ENCODE measurements at places on chromosomes 3 and 15.
A peak's percentile ranks its signal among the peaks of the same experiment; 100 is the strongest.

DNA sequence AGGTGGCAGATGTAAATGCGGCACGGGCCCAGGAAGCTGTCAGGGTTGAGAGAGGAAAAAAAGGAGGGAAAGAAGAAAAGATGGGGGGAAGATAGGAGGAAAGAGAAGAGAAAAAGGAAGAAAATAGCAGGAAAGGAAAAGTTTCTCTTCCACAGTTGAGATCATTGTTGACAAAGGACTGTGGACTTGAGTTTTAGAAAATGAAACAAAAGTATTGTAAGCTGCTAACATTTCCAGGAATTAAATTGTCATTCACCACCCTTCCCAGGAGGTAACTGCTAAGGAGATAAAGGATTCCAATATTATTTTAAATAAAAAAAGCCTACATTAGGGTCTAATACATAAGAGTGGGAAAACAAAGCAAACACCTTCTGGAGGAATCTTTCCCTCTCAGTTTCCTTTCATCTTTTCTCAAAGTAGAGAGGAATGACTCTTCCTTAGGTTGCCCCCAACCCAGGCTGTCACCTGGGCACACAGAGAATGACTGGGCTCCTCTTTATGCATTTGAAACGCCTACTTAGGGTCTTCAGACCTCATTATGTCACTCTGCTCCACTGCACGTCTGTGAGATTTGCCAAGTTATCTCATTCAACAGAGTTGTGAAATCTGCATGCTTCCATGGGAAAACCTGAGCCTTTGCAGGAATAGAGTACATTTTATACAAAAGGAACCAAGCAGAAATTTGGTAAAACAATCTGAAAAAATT is 194.0 kb downstream of the TNIK start:
- DNase-seq, result peak; percentile 4

DNA sequence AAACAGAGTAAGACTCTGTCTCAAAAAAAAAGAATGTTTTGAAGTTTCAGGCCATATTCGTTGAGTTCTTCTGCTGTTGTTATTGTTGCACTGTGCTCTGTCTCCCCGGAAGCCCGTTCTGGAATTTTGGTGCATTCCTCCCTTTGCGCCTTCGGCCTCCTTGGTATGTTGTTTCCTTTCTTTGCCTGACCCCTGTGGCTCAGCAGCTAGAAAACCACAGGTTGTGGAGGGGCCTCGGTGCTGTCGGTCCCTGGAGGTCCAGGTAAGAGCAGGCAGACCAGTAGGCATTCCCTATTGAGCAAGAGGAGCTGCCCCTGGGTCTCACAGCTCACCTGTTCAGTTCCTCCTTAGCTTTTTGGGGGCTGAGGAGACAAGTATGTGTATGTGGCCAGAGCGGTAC is 51.0 kb upstream of the DLG1 start:
- no peak for DNase-seq

- DNase-seq, result no peak
These were observed 18.4 kb downstream of the FLNB start for GRCh38 chr3:58026598-58026997.

DNA sequence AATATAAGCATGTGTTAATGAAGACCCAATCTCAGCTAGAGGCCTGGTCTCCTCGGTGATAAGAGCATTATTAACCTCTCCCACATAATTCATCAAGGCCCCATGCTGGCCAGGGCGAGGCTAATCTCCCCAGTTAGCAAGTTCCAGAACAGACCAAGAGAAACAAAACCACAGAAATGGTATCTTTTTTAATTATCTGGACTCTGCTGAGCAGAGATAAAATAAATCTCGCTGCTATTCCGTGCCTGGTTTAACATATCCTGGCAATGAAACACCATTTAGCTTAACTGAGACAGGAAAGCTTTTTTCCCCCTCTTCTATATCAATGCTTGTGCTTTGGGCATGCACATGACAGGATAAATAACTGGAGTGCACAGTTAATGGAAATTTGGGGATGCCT is 72.5 kb upstream of the ARHGEF3 start:
- DNase-seq, result peak; percentile 45

DNA sequence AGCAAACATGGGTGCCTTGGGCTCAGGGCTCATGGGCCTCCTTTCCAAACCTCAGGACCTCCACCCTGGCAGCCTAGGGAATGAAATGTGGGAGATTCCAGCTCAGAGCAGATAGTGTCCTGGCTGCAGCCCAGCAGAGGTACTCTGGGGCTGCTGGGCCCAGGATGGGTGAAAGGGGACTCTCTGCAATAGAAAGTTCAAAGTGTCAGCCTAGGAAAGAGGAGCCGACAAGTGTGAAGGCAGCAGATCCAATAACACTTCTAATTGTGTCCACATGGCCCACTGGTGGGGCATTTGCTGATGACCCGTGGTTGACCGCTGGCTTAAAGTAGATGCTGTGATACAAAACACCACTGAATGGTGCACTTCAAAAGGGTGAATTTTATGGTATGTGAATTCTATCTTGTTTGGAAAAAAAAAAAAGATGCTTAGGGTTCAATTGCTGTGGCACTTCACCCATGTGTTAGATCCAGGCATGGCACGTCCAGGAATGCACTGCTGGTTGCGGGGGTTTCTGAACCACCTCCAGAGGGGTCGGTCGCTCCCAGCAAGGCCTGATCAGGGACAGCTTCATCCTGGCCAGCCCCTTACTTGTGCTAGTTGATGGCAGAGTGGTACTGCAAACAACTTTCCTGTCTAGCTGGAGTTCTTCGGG is 20.9 kb downstream of the AMOTL2 start:
- no peak for DNase-seq

GRCh38 chr3:151196434-151196833 is 6.6 kb downstream of the GPR171 start:
- DNase-seq, result no peak

- DNase-seq, result no peak
These were observed 10.2 kb downstream of the KBTBD13 start for GRCh38 chr15:65086680-65087111.

DNA sequence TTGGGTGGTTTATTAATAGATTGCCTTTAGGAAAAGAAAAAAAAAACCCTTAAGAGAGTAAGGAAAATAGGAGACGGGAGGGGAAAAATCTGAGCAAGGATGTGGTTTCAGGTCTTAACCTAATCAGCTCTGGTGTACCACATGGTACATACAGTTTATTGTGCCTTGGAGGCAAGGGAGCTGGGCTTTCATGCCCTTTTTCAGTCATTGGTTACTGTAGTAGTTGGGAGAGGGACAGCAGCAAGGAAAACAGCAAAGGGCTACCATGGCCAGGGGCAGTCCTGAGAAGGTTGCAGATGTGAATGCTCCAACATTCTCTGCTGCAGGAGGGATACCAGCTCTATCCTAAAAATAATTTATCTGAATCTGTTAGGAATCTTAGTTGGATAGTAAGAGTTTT is 5.9 kb downstream of the CMC1 start:
- no peak for DNase-seq

DNA sequence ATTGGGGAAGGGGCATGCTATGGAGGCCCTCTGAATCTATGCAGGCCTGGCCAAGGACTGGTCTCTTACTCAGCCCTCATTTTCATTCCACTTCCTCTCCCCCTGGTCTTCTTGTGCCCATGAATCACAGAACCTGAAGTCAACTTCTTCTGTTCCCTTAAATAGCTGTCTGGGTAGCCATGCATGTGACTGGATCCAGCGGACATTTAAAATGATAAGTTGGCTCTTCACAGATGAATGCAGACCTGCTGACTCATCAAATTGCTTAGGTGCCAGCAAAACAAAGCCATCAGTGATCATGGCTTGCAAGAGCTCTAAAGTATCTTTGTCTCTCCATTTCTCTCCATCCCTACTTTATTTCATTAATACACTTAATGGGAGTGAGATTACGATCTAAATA is 90.1 kb upstream of the CADPS start:
- no peak for DNase-seq

DNA sequence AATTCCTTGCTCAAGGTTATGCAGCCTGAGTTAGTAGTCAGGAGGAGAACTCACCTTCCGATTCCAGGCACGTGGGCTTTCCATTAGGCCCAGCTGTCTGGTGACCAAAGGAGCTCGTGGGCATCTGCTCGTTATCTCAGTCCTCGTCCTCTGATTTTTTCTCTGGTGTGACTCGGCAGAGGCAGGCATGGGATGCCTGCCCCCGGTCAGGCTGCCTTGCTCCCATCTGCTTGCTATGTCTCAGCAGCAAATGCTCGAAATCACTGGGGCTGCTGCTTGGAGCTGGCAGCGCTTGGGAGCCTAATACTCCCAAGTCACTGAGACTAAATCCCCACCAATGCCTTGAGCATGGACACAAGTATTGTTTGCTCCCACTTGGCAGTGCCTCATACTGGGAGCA is 84.5 kb upstream of the NMNAT3 start:
- DNase-seq, result no peak

DNA sequence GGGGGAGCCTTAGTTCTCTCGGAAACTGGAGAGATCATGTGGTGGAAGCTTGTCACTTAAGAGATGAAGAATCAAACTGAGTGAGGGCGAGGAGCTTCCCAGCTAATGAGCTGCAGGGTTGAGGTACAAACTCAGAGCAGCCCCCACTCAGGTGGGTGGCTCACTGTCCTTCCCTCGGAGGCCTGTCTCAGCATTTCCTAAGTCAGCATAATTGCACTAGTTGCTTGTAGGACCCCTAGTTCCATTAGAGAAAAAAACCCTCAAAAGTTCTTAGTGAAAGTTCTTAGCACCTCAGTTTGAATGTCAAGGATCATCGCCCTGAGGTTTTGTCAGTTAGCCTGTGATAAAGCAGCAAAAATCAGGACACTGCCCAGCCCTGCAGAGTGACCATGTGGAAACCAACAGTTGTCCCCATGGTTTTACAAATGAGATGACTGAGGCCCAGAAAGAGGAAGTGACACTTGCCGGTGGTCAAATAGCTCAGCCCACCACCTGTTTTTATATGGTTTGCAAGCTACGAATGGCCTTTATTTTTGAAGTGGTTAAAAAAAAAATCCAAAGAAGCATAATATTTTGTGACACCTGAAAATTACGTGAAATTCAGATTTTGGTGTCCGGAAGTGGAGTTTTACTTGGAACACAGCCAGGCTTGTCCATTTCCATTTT is 11.9 kb downstream of the SMAD6 start:
- peak; percentile 72 for DNase-seq

DNA sequence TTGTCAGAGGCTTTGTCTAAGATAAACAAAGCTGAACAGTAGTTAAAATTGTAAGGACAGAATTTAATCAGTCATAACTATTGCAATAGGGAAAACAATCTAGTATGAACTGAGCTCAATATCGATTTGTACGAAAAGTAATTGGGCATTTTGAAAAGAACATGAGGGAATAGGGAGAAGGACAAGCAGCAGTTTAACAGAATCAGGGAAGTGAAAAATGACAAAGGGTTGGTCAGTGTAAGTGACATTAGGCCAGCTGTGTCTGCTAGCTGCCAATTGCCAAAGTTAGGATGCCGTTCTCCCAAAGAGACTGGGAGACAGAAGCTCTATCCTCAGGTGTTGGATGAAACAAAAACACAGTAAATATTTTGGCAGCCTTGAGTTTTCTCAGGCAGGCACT is 3.3 kb upstream of the DNAJA4 start:
- no peak for DNase-seq

Data from OCI-M1 (cell line).